Kidney glomerular epithelial cell (primary cell): ENCODE measurements at places on chromosomes 2 and 18.

DNA sequence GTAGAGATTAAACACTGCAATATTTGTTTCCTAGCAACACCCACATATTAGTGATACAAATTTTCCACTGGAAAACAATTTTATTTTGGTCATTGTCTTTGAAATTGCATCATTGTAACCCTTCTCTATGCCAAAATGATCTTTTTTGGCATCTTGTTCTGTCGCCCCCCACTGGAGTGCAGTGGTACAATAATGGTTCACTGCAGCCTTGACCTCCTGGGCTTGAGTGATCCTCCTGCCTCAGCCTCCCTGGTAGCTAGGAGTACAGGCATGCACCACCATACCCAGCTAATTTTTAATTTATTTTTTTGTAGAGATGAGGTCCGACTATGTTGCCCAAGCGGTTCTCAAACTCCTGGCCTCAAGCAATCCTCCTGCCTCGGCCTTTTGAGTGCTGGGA lies 117.4 kb downstream of the PIK3C3 start:
- no peak for DNase-seq

DNA sequence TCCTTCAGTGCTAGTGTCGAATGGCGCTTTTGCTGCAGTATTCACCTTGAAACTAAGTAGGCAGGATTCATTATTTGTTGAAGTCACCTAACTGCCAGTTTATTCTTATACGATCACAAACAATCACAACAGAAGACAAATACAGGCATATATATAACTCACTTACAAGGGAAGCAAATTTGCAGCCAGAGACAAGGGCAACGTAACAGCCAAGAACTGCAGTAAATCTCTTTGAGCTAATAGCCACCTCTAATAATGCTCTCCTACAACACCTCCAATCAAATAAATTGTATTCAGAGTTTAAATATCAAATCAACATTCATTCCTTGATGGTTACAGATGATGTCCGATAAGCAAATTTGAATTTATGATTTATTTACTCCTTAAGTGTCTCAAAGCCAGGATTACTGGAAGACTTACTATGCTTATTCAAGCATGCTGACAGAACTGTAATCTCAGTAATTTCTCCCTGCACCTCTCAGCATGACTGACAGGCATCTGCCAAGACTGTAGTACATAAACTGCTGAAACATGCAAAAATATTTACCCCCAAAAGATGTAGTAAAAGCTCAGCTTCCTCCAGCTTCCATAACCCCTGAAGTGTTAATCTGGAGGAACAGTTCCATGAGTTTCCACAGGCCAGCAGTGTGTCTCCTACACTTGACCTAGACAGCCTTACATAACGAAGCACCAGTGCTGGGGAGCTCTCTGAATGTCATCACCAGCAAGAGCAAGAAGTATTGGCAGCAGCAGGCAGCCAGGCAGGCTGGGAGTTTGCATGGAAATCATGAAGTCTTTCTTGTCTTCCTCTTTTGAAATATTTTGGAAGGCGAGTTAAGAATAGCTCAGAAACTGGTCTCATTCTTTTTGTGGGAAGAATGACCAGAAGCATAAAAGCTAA lies 20.9 kb upstream of the SCN1A start:
- DNase-seq: no peak

DNA sequence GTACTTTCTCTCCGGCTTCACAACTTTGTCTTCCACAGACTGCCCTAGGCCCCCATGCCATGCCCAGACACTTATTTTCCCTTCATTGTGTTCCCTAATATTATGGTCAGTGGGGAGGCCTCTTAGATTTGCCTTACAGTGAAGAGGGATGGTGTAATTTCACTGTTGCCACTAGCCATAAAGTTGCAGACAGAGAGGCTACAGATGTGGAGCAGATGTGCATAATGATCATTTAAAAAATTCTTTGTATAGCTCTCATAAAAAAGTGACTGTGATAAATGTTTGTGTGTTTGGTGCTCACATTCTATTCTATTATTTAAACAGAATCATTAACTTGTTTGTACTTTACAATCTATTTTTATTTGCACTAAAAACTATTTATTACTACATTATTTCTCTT lies 67.5 kb upstream of the FN1 start:
- no peak for DNase-seq

- no peak for DNase-seq
Measured at GRCh38 chr2:72513011-72513410, 312.8 kb downstream of the EXOC6B start.

- DNase-seq: peak; percentile 66
Measured at GRCh38 chr2:240433973-240434727, 1.3 kb upstream of the GPC1 start.

DNA sequence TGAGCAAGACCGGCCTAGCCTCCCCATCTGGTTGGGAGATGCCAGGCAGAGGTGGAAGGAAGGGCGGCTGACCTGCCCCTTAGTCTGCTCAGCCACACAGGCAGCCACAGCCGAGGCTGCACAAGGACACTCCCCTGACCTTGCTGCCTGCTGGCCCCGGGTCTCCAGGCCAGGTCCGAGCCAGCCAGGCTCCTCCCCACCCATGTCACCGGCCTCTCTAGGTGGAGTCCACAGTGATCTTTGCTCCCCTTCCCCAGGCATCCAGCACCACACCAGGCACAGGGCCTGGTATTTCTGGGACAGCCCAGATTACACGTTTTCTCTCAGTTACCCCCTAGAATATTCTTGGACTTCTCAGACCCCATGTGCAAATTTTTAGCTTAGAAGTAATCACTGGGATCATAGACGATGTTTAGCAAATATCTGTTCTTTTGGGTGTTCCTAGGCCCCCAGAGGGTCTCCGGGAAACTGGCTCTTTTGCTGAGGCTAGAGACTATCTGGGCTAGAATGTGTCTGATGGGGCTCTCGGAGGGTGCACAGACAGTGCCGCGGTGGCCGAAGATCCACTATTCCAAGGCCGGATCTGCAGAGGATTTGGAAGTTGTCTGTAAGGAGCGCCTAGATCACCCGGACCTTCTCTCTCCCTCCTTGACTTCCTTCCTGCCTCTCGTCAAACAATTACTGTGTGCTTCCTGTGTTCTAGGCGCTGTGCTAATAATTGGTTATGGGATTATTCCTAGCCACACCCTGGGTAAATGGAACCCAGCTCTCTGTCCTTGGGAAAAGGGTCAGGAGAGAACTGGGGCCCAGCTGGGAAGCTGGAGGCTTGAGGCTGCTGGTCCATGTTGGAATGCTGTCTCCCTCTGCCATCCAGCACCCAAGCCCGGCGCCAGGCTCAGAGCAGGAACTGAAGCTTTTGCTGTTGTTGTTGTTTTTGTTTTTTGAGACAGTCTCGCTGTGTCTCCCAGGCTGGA lies 46.9 kb downstream of the ODC1 start:
- DNase-seq: no peak

DNA sequence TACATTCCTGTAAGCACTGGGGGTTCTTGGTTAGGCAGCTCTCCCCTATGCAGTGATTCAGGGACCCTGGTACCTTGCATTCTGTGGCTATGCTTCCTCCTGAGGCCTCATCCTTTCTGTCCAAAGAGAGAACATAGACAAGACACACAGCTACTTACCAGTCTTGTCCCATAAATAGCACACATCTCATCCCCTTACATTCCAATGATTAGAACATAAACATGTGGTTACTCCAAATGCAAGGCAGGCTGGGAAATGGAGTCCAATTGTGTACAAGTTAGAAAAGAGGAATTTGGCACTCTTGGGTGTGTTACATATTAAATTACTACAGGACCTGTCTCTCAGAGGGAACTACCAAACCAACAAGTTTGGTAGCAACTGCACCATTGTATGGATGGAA lies 171.3 kb downstream of the ARHGAP15 start:
- no peak for DNase-seq

GRCh38 chr2:217795067-217795466 lies 207.7 kb downstream of the TNS1 start:
- no peak for DNase-seq

DNA sequence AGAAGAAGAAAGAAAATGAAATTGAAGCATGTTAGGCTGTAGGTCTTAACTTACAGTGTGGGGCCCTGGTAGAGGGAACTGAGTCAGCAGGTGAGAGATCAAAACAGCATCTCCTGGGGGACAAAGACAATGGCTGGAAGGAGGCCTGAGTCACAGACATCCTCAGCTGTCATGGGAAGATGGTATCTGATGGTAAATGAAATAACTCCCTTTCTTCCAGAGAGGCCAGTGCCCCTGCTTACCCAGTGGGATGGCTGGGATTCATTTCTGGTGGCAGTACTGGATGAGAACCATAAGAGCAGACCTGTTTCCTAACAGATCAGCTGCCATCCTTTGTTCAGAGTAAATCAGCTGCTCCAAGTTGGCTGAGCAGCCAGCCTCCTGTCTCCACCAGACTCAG lies 251.3 kb upstream of the EPAS1 start:
- DNase-seq: no peak

DNA sequence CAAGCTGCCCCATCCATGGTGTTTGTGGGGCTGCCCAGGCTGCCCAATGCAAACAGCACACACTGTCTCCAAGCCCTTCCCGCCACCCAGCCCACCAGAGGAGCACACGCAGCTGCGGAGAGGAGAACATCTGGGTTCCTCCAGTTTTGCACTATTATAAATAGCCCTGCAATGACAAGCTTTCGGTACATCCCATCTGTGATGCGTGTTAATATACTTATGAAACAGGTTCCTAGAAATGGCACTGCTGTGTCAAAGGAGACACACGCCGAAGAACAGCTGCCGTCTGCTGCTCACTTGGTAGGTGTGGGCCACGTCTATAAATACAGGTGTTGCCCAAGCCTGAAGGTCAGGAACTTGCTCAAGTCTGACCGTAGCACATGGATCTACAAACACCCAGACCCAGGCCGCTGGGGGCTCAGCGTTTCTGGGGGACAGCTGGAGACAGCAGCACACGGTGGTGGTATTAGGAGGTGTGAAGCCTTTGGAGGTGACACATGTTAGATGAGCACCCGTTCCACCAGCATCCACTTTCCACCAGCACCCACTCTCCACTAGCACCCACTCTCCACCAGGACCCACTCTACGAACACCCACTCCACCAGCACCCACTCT lies 34.3 kb downstream of the PXDN start:
- no peak for DNase-seq

DNA sequence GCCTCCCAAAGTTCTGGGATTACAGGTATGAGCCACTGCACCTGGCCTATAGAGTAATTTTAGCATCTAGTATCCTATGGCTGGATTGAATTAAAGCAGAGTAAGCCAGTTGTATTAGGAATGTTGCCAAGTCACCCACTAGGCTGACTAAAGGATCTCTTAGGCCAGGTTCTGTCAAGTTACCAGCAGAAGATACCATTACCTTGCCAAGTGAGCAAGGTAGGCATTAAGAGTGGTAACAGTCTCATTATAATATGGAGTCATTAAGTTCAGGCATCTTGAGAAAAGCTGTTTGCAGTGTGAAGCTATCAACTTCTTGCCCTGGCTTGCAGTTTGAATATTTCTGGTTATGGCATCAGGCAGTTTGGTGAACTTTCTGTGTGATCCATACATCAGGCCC lies 37.0 kb upstream of the MTCL1 start:
- DNase-seq: no peak

GRCh38 chr2:223759569-223760430 lies 77.6 kb downstream of the AP1S3 start:
- DNase-seq: peak; percentile 83

GRCh38 chr2:190486037-190486623 lies 48.4 kb downstream of the NEMP2 start:
- DNase-seq: no peak

- peak; percentile 82 for DNase-seq
Measured at GRCh38 chr18:12336171-12336613, 28.2 kb downstream of the TUBB6 start.

DNA sequence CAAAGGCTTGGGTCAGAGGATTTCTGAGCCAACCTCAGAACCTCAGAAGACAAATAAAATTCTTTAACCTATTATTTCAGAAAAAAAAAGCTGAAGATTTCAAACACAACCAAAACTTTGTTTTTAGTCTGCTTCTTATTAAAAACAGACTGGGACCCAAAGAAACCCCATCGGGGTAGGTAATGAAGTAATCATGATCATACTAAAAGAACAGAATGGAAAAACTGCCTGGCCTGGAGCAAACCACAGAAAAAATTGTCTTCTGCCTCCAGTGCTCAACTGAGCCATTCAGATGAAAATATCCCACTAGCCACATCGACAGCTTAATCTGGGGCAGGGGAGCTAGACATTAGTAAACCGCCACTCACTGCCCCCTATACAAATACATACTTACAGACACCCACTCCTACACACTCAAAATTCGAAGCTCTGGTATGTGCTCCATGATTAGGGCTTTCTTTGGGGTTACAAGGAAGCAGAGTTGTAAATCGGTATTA lies 76.5 kb downstream of the SDC1 start:
- no peak for DNase-seq

DNA sequence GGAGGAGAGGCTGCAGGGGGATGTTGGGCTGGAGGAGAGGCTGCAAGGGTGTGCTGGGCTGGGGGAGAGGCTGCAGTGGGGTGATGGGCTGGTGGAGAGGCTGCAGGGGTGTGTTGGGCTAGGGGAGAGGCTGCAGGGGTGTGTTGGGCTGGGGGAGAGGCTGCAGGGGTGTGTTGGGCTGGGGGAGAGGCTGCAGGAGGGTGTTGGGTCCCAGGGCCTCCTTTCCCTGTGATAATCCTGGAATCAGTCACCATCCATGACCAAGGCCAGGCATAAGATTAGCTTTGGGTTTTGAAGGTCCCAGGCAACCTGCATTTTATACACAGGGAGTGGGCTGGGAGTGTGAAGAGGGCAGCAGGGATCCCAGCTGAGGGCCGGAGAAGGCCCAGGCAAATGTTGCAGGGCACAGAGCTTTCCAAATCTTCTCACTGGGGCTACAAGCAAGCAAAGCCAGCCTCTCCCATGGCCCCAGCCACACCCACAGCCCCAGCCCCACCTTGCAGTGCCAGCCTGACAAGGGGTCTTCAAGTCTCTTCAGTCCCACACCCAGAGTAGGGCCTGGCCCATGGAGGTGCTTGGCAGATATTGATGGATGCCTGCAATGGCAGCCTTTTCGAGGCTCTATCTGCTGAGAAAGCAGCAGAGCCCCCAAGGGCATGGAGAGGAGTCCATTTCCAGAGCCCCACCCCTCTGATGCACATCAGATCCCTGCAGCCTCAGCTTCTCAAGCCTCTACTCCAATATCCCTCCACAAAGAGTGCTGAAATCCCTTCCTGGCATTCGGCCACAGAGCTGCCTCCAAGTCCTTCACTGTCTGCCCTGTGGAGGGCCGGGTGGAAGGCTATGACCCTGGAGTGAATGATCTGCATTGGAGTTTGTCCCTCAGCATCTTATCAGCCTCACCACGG lies 50.3 kb upstream of the GLI2 start:
- DNase-seq: no peak

GRCh38 chr2:50126845-50127244 lies 905.1 kb downstream of the NRXN1 start:
- DNase-seq: no peak
